ENCODE measurements at places on chromosomes 4 and X. TPM values are rescaled to one million over a fixed set of nuclear protein-coding genes. Genes with fewer than 3 reads are reported as not detected.

Gene GPR50
- not detected for total RNA-seq

Gene PPP4R3C
- total RNA-seq: not detected

Gene MXD4
- 94.7 TPM for total RNA-seq

Gene CPLX1
- total RNA-seq: 0.47 TPM

Gene SLITRK2
- not detected for total RNA-seq

Gene MMRN1
- 417 TPM for total RNA-seq

Gene SHROOM4
- 27.8 TPM for total RNA-seq

Gene PUDP
- total RNA-seq: 12.4 TPM

Gene SYTL5
- 0.09 TPM for total RNA-seq

Gene SAGE1
- total RNA-seq: not detected

Gene SPACA5
- not detected for total RNA-seq

All from endothelial cell of coronary artery (primary cell).